ENCODE measurements at places on chromosomes 2 and 18. TPM values are rescaled to one million over a fixed set of nuclear protein-coding genes. Genes with fewer than 3 reads are reported as not detected.
A peak's percentile ranks its signal among the peaks of the same experiment; 100 is the strongest.

RBM44 gene
- total RNA-seq, result 4.0 TPM

FIGN gene
- 6.5 TPM for total RNA-seq

DNA sequence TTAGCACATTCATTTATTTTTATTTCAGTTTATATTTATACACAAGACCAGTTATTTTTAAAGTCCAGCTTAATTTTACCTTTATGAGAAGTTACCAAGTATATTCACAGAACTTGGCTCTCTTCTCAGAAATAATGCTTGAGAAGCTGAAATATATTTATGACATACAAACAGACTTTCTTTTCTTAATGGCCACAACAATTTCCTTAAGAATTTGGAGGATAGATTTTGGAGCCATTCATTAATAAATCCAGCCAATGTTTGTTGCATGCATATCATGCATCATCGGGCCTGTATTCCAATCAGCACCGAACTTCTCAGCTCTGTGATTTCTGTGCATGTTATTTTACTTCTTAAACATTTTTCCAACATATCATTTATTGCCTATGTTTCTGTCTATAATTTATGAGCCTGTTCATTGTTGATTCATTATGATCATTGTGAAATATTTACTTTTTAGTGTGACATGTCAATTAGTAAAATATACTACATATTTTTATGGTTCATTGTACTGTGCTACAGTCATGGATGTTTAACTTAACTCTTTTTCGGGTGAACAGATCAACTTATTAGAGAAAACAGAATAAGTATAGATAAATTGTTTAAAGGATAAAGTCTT, 3.5 kb downstream of the GULP1 start:
- DNase-seq, result peak; percentile 30

UBE2F gene
- 44.8 TPM for total RNA-seq

CCDC141 gene
- total RNA-seq, result 25.7 TPM

DNA sequence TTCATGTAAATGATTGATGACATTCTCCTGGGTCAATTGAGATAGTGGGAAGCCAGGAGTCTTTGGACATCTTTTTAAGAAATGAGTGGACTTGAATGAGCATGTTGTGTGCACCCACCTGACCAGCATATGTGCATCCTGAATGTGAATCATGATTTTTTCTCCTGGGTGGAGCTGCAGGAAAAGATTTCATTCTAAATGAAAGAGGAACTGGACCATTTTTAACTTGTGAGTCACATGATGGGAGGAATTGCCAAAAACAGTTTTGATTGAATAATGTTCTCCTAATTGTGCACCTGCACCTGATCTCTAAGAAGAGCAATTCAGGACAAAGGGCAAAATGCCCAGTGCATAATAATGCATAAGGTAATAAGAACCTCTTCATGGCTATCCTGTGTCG, 32.3 kb downstream of the COPS8 start:
- no peak for DNase-seq

GRCh38 chr2:146229508-146230155, 1615.2 kb upstream of the ACVR2A start:
- DNase-seq, result no peak

ORMDL1 gene
- total RNA-seq, result 42.6 TPM

GRCh38 chr2:62724886-62725711, 19.6 kb downstream of the EHBP1 start:
- no peak for DNase-seq

DNA sequence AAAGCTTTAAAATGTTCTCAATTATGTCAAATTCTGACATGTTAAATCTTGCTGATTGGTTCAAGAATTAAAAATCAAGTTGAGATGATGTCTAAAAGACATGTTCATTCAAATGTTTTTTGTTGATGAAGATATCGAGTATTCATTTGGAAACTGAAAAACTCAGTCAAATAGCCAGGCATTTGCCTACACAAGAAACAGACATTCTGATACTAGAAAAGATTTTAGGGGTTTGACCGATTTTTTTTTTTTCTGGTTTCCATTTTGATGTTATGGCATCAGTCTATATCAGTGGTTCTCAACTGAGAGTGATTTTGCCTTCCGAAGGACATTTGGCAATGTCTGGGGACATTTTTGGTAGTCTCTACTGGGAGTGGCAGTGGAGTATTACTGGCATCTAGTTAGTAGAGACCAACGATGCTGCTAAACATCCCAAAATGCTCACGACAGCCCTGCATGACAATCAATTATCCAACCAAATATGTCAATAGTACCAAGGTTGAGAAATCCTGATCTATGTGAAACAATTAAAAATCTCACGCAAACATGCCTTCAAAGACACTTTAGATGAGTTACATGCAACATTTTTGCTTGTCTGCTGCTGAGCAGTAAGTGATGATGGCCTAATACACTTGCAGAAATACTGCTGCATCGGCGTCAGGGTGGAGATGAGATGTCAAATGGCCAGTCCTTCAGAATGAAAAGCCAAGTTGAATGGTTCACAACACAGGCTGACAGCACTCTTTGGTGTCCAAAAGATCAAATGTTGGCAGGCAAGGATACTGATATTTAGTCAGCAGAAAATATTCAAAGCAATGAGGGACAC, 12.5 kb downstream of the RASGRP3 start:
- no peak for DNase-seq

MC5R gene
- not detected for total RNA-seq

GRCh38 chr2:112600634-112601033, 16.2 kb downstream of the CHCHD5 start:
- no peak for DNase-seq

- DNase-seq, result no peak
Observed at GRCh38 chr2:37645362-37645761, 26.1 kb downstream of the CDC42EP3 start.

COLEC11 gene
- 0.71 TPM for total RNA-seq

GRCh38 chr2:191870744-191871143, 23.9 kb upstream of the CAVIN2 start:
- no peak for DNase-seq

DNA sequence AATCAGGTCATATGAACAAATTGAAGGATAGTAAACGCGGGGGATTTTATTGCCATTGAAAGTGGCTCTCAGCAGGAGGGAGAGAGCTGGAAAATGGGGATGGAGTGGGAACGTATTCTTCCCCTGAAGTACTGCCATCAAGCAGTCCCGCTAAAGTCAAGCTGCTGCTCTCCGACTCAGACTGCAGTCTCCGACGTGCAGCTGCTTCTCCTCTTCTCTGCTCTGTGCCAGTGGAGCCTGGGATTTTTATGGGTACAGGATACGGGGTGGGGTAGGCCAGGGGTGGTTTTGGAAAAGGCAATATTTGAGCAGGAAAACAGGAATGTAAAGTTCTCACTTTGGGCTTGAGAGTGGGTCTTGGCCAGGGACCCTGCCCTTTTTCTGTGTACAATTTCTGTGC, 33.0 kb downstream of the KCTD18 start:
- DNase-seq, result no peak

GRCh38 chr2:11656671-11657101, 13.3 kb downstream of the NTSR2 start:
- DNase-seq, result no peak

- DNase-seq, result no peak
Observed at GRCh38 chr2:229695961-229696360, 18.4 kb downstream of the DNER start.

- no peak for DNase-seq
Observed at GRCh38 chr2:223238301-223238700, 186.3 kb downstream of the KCNE4 start.

GRCh38 chr18:9907867-9908266, 5.9 kb upstream of the VAPA start:
- no peak for DNase-seq

GPR45 gene
- not detected for total RNA-seq

DNA sequence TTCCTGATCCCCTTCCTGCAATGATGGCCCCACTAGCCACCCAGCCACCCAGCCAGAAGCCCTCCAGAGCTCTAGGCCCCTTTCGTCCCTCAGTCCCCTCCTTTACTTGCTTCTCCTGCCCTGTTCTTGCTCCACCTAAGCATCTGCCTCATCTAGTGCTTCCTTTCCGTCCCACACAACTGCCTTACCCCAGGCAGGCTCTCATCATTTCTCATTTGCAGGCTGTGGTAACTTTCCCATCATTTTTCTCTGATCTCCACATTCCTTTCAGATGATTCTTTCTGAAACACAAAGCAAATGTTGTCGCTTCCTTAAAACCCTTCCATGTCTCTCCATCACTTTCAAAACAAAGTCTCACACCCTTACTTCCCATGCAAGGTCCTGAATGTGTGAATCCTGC, 459.8 kb downstream of the METTL4 start:
- no peak for DNase-seq

- no peak for DNase-seq
Observed at GRCh38 chr2:1799174-1799573, 54.9 kb upstream of the PXDN start.

- no peak for DNase-seq
Observed at GRCh38 chr18:50356036-50356945, 18.6 kb upstream of the SKA1 start.

DNA sequence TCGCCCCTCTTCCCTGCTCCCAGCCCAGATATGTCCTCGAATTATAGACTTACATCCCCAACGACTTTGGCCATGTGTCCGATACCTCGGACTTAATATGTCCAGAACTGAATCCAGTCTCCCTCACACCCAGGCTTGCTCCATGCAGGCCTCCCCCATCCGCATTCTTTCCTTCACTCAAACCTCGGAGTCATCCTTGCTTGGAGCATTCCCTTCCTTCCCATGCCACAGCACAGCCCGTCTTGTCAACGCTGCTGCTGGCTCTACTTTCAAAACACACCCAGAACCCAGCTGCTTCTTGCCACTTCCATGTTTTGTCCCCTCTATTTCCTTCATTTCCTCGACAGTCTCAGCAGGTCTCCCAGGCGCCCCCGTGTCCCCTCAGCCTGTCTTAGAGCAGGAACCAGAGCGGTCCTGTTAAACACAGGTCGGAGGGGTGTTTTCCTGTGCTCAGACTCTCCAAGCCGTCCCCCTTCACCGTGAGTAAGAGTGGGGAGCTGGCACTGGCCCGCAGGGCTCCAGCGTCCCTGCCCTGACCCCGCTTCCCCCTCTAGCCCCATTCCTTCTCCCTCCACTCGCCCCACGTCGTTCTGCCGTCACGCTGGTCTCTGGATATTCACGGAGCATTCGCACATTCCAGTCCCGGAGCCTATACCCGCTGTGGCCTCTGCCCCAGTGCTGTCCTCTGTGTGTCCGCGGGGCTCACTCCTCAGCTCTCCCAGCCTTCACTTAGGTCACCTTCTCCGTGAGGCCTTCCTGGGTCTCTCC, 54.4 kb downstream of the VAPA start:
- no peak for DNase-seq

DNA sequence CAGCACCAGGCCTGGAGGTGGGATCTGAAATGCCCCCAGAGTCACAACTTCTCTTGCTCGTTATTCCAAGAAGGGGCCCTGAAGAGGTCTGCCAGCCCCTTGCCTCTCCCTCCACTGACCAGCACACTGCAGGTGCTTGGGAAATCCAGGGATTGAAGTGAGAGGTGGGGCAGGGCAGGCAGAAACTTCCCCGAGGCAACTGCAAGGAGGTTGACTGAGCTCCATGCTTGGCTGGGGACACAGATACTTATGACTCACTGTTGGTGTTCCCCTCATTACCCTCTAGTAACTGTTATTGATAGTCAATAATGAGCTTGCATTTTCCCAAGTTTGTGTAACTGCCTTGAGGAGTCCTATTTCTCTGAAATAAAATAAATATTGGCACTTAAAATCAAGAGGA, 47.5 kb downstream of the MARCO start:
- no peak for DNase-seq

DNA sequence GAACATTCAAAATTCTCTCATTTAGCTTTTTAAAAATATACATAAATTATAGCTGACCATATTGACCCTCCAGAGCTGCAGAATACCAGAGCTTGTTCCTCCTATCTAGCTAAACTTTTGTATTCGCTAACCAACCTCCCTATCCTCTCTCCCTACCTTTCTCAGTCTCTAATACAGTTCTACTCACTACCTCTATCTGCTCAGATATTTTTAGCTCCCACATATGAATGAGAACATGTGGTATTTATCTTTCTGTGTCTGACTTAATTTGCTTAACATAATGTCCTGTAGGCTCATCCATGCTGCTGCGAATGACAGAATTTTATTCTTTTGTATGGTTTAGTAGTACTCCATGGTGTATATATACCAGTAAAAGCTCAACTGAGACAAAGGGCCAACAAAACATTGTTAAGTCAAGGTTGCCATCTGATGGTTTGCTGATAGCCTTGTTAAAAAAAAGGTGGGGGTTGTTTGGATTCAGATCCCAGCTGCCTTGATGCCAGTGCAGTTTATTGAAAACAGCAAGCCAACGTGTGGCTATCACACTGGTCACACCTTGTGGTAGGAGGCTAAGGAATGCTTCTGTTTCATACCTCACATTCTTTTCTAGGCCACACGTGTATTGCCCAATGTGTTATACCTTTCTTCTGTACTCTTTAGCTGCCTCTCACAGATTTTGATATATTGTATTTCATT, 101.5 kb downstream of the VWA3B start:
- no peak for DNase-seq

GRCh38 chr2:211512806-211513205, 956.4 kb downstream of the CPS1 start:
- peak; percentile 10 for DNase-seq

COL4A4 gene
- total RNA-seq, result 14.0 TPM

DNA sequence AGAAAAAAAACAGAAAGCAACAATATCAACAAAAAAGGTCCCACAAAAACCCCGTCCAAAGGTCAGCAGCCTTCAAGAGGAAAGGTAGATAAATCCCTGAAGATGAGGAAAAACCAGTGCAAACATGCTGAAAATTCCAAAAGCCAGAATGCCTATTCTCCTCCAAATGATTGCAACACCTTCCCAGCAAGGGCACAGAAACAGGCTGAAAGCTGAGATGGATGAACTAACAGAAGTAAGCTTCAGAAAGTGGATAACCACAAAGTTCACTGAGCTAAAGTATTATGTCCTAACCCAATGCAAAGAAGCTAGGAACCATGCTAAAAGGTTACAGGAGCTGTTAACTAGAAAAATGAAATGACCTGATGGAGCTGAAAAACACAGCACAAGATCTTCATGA, 226.4 kb upstream of the DSEL start:
- no peak for DNase-seq

- DNase-seq, result no peak
Observed at GRCh38 chr2:212024040-212024439, 514.6 kb downstream of the ERBB4 start.

DNA sequence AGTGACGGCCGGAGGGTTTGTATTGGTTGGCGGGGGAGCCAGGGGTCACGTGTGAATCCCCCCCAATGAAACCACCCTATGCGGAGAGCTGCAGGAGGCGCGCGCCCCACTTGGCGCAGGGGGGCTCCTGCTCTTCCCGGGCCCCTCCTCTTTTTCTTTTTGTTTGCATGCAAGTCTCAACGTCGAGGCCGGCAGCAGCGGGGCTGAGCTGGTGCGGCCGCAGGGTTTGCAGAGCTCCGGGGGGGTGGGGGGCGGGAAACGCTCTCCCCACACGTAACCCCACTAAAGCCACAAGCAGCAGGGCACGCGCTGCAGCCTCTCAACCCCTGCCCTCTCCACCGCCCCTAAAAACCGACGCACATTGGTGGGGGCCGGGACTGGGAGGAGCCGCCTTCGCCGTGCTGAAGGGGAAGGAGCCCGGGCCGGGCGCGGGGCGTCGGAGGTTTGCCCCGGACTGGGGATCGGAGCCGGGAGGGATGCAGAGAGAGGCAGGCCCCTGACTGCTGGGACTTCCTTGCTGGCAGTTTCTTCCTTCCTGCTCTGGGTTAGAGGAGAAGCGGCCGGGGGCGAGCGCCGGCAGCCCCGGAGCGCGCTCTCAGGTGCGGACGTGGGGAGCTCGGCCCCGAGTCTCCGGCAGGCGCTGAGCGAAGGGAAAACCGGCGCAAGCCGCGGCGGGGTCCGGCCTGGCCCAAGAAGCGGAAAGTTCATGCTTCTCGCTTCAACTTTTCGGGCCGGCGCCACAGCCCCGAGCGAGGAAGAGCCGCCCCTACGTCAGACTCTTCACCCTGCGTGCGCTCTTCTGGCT, 864 bp downstream of the LBH start:
- DNase-seq, result peak; percentile 88

- DNase-seq, result peak; percentile 24
Observed at GRCh38 chr2:3195641-3196476, 181.8 kb downstream of the EIPR1 start.
